ENCODE measurements at places on chromosomes 6 and 20.

DNA sequence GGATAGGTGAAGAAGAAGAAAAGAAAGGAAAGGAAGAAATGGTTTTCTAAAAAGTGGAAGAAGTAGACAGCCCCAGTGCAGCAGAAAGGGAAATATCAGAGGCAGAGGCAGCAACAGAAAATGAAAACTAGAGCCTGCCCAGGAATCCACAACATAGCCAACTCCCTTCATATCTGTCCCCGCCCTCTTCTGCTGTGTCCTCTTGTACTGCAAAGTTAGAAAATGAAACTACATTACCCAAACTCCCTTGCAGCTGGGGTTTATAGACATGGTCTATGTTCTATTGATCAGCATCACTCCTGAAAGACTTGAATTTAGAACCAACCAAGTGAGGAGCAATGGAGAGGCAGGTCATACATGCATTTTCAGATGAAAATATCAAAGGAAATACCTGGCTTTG is 200.5 kb upstream of the PHACTR1 start:
- H3K36me3 ChIP-seq = no peaks in the 10 kb centered on the region
- H3K27me3 ChIP-seq = no peaks in the 10 kb centered on the region
- no peak for DNase-seq
- no peak overlapping the region for H3K4me3 ChIP-seq

- H3K4me1 ChIP-seq = peaks cover 11% of the 10 kb centered on the region
- no peak for DNase-seq
- H3K4me3 ChIP-seq = no peak overlapping the region
- H3K36me3 ChIP-seq = peaks cover 11% of the 10 kb centered on the region
Observed at GRCh38 chr6:27758491-27758890, 153.7 kb downstream of the OR2B2 start.

DNA sequence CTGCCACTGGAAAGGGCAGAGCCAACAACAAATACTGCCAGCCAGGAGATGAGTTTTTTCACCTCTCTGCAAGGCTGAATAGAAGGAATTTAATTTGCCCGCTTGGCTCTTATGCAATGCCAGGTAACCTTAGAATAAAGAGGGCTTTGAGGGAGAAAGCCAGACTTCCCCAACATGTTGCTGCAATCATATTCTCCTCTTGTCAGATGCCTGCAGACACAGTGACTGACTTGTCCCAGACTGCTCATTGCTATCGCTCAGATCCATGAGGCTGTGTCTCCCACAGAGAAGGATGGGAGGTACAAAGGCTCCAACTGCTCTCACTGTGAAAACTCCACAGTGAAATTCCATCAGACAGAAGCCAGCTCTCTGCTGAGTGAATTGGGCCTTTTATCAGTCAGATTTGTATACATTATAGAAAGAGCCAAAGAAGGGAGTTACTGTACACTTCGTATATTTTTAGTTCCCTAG is 517.0 kb upstream of the ID4 start:
- H3K4me1 ChIP-seq = no peaks in the 10 kb centered on the region
- no peak overlapping the region for H3K4me3 ChIP-seq
- H3K27me3 ChIP-seq = no peaks in the 10 kb centered on the region
- no peak overlapping the region for H3K27ac ChIP-seq
- no peaks in the 10 kb centered on the region for H3K36me3 ChIP-seq
- no peak for DNase-seq

- peaks cover 6% of the 10 kb centered on the region for H3K36me3 ChIP-seq
- H3K27ac ChIP-seq = peak overlapping the region; percentile 92
- peak; percentile 76 for DNase-seq
- H3K4me1 ChIP-seq = peaks cover 23% of the 10 kb centered on the region
- no peaks in the 10 kb centered on the region for H3K27me3 ChIP-seq
- peak overlapping the region; percentile 90 for H3K4me3 ChIP-seq
Observed at GRCh38 chr20:62740286-62741141, 31.9 kb downstream of the NTSR1 start.

DNA sequence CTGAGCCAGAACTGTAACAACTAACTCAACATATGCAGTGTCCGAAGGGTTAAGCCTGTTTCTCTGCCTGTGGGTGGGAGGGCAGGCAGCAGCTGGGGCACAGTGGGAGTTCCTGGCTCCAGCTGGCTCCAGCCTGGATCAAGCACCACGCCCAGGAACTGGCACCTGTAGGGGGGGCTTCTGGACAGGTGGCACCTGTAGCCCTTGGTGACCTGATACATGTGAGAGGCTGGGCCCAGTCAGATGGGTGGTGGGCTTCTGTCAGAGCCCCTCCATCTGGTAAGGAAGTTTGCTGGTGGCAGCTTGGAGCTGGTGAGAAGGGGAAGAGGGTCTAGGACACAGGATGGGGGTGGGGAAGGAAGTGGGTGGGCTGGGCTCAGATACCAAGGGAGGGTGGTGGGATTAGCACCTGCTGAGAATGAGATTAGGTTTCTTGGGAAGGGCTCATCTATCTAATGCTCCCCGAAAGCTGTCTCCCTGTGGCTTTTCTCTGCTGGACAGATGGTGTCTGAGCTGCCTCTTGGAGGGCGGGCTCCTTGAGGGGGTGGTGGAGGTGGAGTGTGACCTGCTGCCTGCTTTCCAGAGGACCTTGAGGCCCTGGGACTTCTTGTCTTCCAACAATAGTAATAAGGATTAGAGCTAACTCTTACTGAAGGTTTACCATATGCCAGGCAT is 28.5 kb downstream of the BCL2L1 start:
- peak overlapping the region; percentile 59 for H3K27ac ChIP-seq
- peaks cover 43% of the 10 kb centered on the region for H3K4me1 ChIP-seq
- no peaks in the 10 kb centered on the region for H3K27me3 ChIP-seq
- no peak overlapping the region for H3K4me3 ChIP-seq
- DNase-seq = no peak
- H3K36me3 ChIP-seq = peaks cover 50% of the 10 kb centered on the region

DNA sequence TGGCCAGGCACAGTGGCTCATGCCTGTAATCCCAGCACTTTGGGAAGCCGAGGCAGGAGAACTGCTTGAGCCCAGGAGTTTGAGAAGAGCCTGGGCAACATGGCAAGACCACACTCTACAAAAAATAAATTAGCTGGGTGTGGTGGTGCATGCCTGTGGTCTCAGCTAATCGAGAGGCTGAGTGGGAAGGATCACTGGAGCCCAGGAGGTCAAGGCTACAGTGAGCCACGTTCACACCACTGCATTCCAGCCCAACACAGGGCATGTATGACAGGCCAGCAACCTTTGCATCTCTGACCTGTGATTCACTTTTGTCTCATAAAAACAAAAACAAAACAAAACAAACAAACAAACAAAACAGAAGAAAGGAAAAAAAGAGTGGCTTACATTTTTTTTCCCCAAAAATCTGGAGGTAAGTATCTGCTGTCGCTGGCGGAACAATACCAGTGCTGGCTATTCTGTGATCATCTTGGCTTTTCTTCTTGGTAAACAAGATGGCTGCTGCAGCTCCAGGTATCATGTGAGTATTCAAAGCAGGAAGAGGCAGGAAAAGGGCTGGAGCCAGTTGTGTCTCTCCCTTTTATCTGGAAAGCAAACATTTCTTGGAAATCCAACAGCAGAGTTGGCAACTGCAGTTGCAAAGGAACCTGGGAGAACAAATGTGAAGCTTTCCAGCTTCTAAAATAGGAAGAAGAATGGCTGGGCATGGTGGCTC is 40.4 kb upstream of the ZMYND8 start:
- H3K4me3 ChIP-seq = no peak overlapping the region
- no peak for DNase-seq
- no peak overlapping the region for H3K27ac ChIP-seq
- H3K4me1 ChIP-seq = peaks cover 3% of the 10 kb centered on the region
- no peaks in the 10 kb centered on the region for H3K27me3 ChIP-seq
- no peaks in the 10 kb centered on the region for H3K36me3 ChIP-seq

- H3K4me3 ChIP-seq = no peak overlapping the region
- H3K27ac ChIP-seq = no peak overlapping the region
- DNase-seq = no peak
- H3K4me1 ChIP-seq = peaks cover 33% of the 10 kb centered on the region
- no peaks in the 10 kb centered on the region for H3K27me3 ChIP-seq
- H3K36me3 ChIP-seq = no peaks in the 10 kb centered on the region
Observed at GRCh38 chr6:139542351-139542750, 167.9 kb upstream of the CITED2 start.

DNA sequence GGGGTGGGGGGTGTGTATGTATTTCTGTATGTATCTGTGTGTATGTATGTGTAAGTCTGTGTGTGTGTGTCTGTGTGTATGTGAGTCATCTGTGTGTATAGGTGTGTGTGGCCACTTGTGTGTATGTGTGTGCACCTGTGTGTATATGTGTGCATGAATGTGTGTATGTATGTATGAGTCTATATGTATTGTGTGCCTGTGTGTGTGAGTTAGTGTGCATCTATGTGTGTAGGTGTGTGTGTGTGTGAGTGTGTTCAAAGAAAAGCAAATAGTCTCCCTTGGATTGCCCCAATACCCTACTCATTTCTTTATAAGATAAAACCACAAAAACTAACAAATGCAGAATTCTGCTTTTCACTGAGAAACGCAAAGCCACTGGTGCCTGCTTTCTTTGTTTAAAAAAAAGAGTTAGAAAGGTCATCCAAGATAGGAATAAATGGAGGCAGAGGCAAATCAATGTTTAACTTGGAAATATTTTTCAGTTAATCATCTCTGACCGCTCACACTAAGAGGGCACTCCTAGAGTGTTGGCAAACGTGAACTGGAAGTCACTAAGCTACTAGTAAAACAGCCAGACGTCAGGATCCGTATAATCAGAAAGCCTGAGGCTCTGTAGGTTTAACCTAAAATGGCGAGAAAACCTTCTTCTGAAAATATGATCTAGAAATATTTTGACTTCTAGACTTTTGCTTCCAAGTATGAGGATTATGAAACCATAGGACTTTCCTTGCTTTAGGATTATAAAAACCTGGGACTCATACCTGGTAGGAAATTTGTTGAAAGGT is 37.4 kb upstream of the JAG1 start:
- peaks cover 14% of the 10 kb centered on the region for H3K27me3 ChIP-seq
- no peak overlapping the region for H3K4me3 ChIP-seq
- no peaks in the 10 kb centered on the region for H3K36me3 ChIP-seq

DNA sequence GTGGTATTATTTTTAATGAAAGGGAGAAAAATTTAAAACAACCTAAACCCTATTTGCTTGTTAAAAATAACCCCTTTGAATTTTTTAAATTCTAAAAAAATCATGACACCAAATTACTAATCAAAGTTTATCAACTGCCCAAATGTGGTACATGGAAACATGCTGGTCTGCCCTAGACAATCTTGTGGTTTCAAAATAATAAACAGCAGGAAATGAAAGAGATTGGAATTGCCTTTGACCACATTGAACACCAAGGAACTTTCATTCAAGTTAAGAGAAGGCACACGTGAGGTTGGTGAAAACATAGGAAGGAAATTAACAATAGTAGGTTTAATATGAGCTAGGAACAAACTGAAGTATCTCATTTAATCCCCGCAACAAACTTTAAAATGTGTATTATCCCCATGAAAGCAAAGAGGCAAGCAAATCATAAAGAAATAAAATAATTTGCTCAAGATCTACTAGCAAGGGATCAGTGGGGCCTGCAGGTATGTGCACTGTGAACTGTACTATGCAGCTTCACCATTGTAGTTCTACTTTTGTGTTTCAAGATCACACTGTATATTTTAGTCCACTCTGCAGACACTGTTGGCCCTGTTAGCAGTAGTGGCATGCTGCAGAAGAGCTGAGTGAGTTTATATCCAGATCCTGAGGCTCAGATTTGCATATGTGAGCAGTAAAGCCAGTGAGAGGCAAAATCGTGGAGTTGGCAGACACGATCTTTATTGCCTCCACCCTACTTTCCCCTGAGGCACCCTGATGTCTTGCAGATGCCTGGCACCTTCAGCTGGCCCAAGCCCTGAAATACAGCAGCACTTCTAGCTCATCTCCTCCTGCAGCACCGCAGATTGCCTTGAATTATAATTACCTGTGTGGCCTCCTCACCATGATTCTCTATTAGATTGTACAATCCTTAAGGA is 157.8 kb upstream of the TENT5A start:
- H3K27me3 ChIP-seq = no peaks in the 10 kb centered on the region
- DNase-seq = no peak
- no peaks in the 10 kb centered on the region for H3K36me3 ChIP-seq

DNA sequence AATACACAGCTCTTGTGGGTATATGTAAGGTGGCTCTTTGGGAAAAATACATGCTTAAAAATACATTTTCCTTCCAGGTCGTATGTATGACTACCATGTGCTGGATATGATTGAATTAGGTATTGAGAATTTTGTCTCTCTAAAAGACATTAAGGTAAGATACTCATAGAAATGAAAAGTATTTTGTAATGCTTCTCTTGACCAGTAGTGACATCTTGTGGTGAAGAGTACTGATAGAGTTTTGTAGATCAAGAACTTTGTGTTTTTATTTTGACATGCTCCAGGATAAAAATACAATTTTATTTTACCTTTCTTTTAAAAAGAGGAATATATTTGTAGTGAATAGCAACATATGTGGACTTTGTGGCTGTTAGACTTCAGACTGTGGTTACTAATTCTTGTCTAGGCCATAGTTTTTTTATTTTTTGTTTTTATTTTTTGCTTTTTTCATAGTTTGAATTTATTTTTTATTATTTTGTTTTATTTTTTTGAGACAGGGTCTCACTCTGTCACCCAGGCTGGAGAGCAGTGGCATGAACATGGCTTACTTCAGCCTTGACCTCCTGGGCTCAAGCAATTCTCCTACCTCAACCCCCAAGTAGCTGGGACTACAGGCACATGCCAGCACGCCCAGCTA is 17.9 kb downstream of the RPF2 start:
- H3K36me3 ChIP-seq = peaks cover 62% of the 10 kb centered on the region
- peaks cover 2% of the 10 kb centered on the region for H3K4me1 ChIP-seq
- no peak overlapping the region for H3K4me3 ChIP-seq
- H3K27me3 ChIP-seq = no peaks in the 10 kb centered on the region
- DNase-seq = no peak

DNA sequence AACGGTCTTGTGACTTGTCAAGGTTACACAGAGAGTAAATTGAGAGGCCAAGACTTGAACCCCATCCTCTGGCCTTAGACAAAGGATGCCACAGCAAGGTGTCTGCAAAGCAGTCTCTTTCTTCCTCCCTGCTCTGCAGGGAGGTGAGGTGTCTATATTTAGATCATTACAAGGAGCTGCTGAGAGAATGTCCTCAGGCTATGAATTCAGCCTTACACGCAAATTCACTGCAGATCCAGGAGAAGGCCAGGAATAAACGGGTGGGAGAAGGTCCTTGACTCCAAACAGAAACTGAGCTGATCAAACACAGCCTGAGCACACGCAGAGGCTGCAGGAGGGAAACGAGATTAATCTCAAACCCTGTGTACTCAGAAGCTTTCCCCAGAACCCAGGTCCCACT is 48.6 kb upstream of the PTPRT start:
- no peak overlapping the region for H3K4me3 ChIP-seq
- H3K4me1 ChIP-seq = no peaks in the 10 kb centered on the region
- H3K27ac ChIP-seq = no peak overlapping the region
- DNase-seq = no peak
- H3K27me3 ChIP-seq = peaks cover 6% of the 10 kb centered on the region
- no peaks in the 10 kb centered on the region for H3K36me3 ChIP-seq
